Stimulated activated CD8-positive, alpha-beta memory T cell treated with anti-CD3 and anti-CD28 coated beads, Interleukin-12 subunit alpha, Interleukin-12 subunit beta, amount 100 ng/mL, for 4 hours (primary cell): ENCODE measurements at places on chromosomes 11 and 22.

DNA sequence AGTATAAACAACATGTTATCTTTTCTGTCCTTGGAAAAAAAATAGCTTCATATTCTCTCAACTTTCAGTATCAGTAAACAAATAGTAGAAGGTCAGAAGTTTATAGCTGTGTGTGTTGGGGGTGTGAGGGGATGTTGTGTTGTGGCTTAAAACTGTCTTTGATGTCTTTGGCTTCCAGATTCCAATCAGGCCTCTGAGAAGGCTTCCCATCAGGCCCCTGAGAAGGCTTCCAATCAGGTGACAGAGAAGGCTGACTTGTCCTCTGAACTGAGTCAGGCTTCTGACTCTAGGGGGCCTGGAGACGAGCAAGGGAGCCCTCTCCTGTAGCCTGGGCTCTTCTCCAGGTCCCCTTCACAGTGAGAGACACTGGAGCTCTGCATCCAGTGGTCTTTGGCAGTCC lies 9.3 kb downstream of the MTFP1 start:
- DNase-seq = no peak

DNA sequence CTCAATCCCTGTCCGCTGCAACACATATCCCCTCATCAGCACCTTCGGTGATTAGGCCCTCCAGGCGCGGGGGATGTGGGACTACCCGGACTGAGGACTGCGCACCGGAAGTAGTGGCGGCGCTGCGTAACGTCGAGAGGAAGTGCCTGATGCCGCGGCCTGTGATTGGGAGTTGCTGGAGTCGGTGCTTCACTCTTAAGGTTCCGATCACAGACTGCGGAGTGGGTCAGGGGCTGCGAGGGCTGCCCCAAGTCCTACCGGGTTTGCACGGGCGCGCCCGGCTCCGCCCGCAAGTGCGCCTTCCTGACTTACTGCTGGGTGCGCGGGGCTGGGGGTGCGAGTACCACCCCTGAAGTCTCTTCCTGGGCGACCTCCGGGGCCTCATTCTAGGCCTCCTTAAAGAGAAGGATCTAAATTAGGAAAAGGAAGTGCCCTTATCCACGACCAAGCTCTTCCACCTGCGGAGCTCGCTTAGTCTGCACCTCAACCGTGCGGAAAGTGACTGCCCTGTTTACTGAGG lies at the start of gene ALKBH3:
Gene ALKBH3 (plus strand): TSS at position 192 of the 520 bp plus-strand sequence. CDS start 1,822 bp downstream, outside the sequence.
- peak; percentile 77 for DNase-seq

GRCh38 chr11:117799634-117800033 lies 2.6 kb upstream of the DSCAML1 start:
- no peak for DNase-seq

DNA sequence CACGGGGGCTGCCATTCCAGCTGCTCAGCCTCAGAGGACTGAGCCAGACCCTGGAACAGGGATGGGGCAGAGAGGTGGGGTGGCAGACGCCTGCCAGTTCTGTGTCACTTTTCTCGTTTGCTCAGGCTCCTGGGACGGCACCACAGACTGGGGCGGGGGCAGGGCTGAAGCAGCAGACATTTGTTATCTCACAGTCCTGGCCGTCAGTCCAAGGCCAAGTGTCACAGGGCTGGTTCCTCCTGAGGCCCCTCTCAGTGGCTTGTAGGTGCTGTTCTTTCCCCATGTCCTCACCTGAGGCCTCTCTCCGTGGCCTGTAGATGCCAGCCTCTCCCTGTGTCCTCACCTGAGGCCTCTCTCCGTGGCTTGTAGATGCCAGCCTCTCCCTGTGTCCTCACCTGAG lies 24.7 kb downstream of the TPCN2 start:
- no peak for DNase-seq

GRCh38 chr22:22812031-22812905 lies 75.3 kb upstream of the IGLL5 start:
- no peak for DNase-seq

DNA sequence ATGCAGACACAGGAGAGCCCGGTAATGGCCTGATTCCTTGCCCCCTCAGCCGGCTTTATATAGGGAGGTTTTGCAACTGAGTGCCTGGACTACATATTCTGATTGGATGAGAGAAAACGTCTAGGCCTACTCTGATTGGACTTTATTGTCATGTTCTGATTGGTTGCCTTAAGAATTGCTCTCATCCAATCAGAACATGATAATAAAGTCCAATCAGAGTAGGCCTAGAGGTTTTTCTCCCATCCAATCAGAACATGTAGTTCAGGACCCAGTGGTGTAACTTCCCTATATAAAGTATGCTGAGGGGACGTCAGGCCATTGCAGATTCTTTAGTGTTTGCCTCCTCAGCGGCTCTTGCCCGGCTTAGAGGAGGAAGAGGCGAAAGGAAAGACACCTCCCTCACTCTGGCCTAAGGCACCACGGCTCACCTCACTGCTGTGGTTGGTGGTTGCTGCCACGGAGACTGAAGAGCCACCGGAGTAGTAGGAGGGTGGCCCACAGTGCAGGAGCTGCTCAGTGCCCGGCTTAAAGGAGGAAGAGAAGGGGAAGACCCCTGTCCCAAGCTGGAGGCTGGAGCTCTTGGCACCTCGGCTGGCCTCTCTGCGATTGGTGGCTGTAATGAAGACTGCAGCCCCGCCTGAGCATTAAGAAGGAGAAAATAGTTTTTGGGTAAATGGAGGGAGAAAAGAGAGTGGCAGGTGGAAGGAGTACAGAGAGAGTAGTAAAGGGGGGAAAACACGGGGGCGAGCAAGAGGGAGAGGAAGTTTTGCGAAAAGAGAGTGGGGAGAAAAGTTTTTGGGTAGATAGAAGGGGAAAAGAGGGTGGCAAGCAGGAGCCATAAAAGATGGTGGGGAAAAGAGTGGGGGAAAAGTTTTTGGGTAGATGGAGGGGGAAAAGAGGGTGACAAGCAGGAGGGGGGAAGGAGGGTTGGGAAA lies 116.7 kb upstream of the SERPIND1 start:
- DNase-seq = no peak

DNA sequence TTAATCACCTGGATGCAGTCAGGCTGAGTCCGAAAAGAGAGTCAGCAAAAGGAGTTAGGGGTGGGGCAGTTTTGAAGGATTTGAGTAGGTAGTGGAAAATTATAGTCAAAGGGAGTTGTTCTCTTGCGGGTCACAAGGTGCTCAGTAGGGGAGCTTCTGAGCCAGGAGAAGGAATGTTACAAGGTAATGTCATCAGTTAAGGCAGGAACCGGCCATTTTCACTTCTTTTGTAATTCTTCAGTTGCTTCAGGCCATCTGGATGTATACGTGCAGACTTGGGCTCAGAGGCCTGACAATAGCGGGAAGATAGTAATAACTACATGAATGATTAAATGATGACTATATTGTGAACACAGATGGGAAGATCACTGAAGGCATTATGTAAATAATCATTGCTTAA lies 6.2 kb downstream of the SC5D start:
- DNase-seq = no peak

- DNase-seq = no peak
Measured at GRCh38 chr11:68388595-68389198, 71.9 kb upstream of the PPP6R3 start.

DNA sequence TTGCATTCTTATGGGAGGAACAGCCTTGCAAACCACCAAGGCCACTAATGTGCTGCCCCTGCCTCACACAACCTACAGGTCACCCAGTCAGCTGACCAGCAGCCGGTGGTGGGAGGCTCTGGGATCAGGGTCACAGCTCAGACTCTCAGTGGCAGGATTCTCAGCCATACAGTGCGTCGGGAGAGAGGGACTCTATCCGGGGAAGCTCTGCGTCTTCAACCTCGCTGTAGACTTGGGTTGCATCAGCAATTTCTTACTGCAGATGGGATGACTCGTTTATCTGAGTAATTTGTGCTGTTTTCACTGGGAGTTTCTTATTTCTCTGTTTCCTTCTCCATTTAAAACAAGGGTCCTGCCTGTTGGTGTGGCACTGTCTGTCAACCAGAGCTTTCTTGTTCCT lies 257.7 kb downstream of the TBC1D22A start:
- DNase-seq = no peak

- DNase-seq = peak; percentile 7
Measured at GRCh38 chr22:35023692-35024363, 42.1 kb upstream of the ISX start.

DNA sequence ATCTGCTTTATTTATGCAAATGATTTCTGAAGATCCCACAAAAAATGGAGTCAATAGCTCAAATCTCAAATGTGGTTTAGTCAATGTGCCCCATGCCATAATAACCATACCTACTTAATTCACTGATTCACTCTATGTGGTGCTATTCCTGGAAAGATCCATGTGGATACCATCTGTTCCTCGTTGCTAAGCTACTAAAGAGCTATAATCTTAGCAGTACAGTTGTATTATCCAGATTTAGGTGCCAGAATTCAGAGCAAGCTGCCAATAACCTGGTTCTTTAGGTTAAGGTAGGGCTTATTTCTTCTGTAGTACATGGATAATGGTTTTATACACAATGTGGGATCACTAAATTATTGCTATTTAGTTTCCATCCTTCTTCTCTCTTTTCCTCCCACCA lies 974.7 kb upstream of the CCDC90B start:
- DNase-seq = no peak

GRCh38 chr22:47169801-47170140 lies 407.3 kb downstream of the TBC1D22A start:
- no peak for DNase-seq

DNA sequence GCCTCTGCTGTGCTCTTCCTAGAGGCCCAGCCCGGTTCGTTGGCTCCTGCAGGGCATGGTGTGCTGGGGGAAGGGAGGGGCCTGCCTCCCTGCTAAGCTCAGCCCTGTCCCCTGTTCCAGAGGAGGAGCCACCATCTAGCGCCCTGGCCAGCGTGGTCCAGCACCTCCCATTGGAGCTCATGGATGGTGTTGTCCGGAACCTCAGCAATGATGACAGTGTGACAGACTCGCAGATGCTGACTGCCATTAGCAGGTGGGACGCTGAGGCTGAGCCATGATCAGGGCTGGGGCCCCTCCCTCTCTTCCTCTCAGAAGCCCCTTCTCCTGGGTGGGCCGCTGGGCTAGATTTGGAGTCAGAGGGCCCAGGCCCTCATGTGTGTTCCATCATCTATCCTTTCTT lies 9.1 kb downstream of the USP35 start:
- DNase-seq = no peak

DNA sequence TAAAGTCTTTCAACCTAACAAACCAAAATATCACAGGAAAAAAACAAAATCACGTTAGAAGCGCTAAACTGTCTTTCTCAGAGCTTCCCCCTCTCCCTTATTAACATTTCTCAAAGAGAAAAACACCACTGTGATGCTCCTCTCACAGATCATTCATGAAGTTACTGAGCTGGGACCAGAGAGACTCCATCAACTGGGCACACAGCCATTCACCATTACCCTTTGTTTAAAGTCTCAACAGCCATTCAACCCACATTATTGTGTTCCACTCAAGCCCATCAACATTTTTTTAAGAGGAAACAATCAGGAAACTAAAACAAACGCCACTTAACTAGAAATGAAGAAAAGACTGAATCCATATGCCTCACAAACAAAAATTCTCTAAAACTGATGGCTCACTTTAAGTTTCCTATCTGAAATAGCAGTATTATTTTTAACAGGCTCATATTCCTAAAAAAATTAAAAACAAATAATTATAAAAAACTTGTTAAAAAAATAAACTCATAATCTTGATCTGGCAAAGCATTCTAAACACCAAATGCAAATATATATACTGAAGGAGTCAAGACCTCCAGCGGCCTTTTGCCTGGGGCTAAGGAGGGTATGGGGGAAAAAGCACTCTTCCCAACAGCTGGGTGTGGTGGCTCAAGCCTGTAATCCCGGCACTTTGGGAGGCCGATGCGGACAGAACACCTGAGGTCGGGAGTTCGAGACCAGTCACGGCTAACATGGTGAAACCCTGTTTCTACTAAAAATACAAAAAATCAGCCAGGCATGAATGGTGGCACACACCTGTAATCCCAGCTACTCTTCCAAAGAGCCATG lies 14.0 kb downstream of the CELF1 start:
- no peak for DNase-seq

- DNase-seq = no peak
Measured at GRCh38 chr11:122714004-122714403, 58.5 kb downstream of the UBASH3B start.

GRCh38 chr22:46462726-46463371 lies 74.6 kb downstream of the CELSR1 start:
- no peak for DNase-seq

DNA sequence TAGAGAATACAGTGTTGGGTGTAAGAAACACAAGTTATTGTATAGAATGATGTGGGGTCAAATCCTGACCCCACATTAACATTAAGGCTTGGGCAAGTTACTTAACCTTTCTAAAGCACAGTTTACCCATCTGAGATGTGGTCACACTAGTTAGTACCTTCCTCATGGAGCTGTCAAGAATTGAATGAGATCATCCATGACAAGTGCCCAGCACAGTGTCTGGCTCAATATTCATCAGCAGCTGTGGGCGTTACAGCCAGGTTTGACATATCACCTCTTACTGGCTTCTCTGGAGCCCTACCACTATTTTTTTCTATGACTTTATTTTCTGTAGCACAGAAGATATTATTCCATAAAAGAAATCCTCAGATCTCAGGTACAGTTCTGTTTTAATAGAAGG lies 57.2 kb downstream of the SC5D start:
- DNase-seq = no peak

DNA sequence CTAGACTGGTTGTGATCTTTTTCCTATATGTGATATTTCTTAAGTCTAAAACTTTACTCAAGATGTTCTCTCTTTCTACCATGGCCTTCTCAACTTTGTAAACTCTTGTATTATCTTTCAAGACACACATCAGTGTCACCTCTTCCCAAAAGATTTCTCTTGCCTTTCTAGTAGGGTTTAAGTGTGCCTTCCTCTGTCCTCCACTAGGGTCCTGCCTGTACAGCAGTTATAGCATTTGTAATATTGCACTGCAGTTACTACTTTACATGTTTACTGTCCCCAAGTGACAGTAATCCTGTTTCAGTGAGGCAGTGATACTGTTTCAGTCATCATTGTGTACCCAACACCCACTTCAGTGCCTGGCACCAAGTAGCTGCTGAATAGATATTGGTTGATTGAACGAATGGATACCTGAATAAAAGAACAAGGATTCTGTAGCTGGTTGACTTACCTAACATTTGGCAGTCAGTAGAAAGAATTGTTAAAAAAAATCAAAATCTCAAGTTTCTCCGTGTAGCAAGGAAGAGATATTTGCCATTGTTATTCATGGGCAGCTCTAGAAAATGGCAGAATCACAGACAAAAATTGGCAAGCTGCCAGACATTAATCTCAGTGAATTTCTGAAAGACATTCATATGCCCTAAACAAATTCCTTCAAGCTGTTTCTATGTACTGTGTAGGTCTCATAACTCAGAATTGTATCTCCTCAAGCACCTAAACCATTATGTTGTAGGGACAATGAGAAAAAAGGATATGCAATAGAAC lies 79.4 kb downstream of the RBMXL2 start:
- DNase-seq = no peak
